ENCODE measurements at places on chromosomes 2 and 18.

- peak; percentile 86 for ATAC-seq
Measured at GRCh38 chr2:233353769-233354499, at the start of gene DGKD. Gene DGKD (plus strand): TSS chr2:233354494. CDS start chr2:233354519, 25 bp downstream.

- no peak for ATAC-seq
Measured at GRCh38 chr2:8806885-8807704, 30.3 kb downstream of the KIDINS220 start.

DNA sequence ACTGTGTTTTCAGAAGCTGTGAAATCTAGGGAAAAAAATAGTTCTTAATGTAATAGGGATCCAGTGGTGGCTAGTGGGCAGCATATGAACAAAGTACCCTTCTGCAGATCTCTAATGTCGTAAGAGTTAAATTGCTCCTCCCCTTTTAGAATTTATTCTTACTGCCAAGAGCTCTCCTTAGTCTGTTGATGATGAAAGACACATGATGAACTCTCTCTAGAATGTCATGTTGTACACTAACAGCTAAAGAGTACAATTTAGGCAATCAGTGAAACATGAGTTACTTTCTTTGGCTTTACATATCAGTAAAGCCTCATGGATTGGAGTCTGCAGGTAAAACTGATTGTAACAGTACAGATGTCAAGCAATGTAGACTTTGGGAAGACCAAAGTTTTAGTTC, 84.2 kb downstream of the SLC39A10 start:
- ATAC-seq: no peak

- no peak for ATAC-seq
Measured at GRCh38 chr2:26189751-26190150, 16.9 kb downstream of the GAREM2 start.

GRCh38 chr2:99431587-99432275, 58.1 kb downstream of the REV1 start:
- peak; percentile 43 for ATAC-seq

- ATAC-seq: no peak
Measured at GRCh38 chr2:237227592-237228280, 142.0 kb downstream of the COPS8 start.

GRCh38 chr2:226040344-226040900, 640.9 kb downstream of the NYAP2 start:
- ATAC-seq: no peak

GRCh38 chr2:152115952-152116351, 17.1 kb upstream of the CACNB4 start:
- no peak for ATAC-seq

- no peak for ATAC-seq
Measured at GRCh38 chr2:4272261-4272858, 569.0 kb downstream of the DCDC2C start.

- ATAC-seq: no peak
Measured at GRCh38 chr2:27251766-27252165, 11.1 kb downstream of the SLC30A3 start.

DNA sequence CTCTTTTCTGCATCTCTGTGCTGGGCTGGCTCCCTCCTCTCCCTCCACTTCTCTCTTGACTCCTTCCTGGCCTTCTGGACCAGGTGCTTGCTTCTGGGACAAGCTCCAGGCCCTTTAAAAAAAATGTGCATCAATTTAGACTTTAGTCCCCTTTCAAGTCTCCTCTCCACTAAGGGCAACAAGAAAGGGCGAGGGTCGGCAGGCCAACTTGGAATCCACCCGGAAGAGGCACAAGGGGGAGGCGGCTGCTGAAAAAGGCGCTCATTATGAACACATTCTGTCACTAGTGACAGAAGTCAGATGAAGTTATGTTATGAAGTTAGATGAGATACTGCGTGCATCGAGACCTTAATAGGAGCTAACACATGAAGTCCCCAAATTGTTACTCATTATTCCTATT, 13.6 kb upstream of the RHOB start:
- no peak for ATAC-seq

DNA sequence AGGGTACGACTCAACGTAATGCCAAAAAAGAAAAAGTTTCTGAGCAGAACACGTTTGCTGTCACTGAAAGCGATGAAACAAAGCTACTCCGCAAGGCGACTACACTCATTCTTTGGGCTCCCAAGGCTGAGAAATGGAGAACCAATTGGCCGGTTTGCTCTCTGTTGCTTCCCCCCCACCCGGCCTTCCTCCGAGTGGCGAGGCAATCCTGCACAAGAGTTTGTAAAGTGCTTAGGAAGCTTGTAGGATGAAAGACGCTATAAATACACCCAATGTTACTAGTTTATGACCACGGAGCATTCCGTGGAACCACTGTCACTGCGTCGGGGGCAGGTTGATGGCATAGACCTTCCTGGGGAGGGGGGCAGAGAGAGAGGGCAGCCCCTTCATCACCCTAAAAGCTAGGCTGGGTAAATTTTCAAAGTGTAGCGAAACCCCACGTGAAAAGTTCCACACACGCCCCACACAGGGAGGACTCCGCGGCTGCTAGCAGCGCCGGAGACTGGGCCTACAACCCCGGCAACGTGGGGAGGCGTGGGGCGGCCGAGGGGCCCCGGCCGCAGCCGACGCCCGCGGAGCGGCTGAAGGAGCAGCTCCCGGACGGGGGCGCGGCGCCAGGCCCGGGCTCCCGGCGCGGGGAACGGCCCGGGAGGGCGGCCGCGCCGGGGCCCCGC, 915 bp downstream of the CUL3 start:
- ATAC-seq: no peak

DNA sequence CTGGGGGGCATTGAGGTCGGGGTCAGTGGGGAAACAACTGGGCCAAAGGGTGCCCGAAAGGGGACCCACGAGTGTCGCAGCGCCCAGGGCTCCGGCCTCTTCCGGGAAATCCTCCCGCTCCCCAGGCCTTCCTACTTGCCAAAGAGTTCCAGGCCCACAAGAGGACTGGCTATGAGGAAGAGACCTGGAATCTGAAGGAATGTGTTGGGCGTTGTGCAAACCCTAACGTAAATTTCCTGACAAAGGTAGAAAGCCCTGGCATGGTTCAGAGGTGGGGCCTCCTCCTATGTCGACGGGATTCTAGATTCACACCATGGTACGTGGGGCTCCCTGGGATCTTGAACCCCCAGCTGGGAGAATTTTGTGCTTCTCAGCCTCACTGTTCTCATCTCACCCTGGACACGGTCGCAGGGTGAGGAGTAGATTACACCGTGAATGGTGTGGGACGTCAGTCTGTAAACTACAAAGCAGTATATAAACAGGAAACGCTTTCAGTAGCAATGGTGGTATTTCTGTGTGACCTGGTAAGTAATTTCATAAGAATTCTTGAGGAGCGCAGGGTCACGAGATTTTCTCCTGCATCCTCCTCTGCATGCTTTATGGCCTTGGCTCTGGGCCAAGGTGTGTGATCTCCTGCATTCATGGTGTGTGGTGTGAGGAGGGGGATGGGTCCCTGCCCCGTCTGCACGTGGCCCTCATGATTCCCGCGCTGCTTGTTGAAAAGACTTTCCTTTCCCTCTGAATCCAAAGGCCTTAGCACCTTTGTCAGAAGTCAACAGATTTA, 868 bp downstream of the HSBP1L1 start:
- peak; percentile 54 for ATAC-seq

DNA sequence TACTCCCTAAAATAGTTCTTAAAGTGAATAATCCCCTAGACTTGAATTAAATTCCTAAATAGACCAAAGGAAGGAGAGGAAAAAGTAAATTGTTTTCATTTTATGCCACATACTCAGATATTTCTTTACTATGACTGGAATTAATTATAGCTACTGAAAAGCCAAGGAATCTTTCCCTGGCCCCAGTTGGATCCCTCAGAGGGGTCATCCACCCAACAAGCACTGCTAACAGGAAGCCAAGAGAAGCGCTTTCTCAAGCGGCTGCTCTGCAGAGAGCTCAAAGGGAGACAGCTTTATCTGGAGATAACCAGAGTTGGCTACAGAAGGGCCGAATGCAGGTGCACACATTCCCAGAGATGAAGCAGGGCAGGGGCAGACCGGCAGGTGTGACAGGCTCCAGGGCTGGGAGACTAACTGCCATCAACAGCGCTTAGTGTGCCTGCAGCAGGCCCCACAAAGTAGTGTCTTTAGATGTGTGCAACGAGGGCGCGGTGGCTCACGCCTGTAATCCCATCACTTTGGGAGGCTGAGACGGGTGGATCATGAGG, 51.1 kb downstream of the POLR1A start:
- ATAC-seq: no peak

DNA sequence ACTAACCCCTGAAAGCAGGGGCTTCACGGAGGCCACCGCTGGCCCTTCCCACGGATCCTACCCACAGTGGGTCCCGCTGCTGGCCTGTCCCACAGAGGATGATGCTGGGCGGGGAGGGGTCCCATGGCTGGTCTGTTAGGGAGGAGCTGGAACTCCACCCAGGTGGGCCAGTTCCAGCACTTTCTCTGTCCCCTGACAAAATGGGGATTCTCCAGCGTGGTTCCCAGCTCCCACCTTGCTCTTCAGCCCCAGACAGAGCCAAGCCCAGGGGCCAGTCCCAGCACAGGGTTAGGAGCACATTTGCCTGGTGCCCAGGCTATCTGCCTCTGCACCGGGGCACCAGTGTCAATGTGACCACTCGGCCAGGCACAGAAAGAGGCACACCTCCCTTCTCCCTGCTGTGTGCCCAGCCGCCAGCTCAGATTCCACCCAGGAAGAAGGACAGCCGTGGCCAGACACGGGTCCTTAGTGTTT, 50.0 kb downstream of the ANKMY1 start:
- ATAC-seq: no peak

- no peak for ATAC-seq
Measured at GRCh38 chr2:7242189-7242867, 325.1 kb downstream of the RNF144A start.

DNA sequence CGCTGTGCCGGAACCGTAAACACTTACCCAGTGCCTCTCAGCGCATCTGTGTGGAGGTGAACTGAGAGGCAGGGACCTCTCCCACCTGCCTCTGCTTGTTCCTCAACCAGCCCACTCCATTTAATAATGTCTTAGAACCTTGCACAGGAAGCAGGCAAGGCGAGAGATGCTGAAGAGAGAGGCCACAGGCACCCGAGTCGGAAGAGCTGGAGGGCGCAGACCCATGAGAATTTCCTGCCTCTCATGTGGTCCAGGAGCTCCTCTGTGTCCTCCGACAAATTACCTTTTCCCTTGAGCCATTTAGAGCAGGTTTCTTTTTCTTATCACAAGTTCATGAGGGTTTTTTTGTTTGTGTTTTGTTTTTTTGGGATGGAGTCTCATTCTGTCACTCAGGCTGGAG, 4.9 kb upstream of the RFX8 start:
- no peak for ATAC-seq

- no peak for ATAC-seq
Measured at GRCh38 chr18:70181015-70181414, 24.5 kb downstream of the RTTN start.

- ATAC-seq: no peak
Measured at GRCh38 chr2:84924173-84925106, 19.0 kb downstream of the TMSB10 start.

GRCh38 chr2:128626760-128627511, 308.3 kb upstream of the HS6ST1 start:
- no peak for ATAC-seq

DNA sequence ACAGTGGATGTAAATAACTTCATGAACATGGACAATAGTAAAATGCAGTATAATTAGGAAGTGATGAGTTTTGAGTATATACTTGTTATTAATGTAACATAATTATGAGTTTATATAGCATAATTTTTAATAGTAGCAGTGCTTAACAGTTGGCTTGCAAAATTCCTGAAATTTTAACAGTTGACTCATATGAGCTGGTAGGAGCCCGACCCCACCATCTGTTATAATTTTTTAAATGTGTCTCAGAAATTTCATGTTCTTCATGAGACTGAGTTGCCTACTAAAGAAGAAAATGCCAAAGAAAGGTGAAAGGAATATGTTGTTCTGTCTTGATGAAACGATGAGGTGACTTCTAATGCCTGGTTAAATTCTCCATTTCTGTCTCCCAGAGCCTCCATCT, 62.6 kb downstream of the ITGB1BP1 start:
- ATAC-seq: no peak

GRCh38 chr2:71962911-71963694, 184.6 kb downstream of the CYP26B1 start:
- no peak for ATAC-seq

- no peak for ATAC-seq
Measured at GRCh38 chr2:69358914-69359313, 28.1 kb downstream of the GFPT1 start.

- no peak for ATAC-seq
Measured at GRCh38 chr2:106701203-106702022, 184.6 kb downstream of the ST6GAL2 start.

DNA sequence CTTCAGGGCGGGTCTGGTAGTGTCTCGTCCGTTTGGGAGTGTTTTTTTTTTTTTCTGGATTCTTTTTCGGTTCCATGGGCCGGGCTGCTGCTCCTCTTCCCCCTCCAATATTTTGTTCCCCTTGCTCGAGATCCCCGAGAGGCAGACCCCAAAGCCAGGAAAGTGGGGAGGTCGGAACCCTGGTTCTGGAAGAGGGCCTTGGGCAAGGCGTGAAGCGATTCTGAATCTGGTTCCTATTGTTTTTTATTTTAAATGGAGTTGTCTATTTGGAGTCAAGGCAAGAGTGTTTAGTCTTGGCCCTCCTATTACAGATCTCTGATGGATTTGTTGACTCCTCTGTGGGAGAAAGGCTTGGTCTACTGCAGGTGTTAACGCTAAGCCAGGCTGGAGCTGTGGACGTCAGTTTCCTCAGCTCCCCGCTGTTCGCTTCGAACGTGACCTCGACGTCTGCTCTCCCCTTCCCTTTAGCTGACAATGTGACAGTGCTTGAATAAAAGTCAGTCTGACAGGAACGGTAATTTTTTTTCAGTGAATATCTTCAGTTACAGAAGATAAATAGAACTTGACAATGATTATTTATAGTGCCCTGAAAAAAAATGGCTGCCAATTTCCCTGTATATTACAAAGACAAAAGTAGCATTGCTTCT, 683 bp upstream of the DNAJC27 start:
- ATAC-seq: no peak

All from gastroesophageal sphincter (tissue), 4 donors.